ENCODE measurements at places on chromosomes 2 and 18. TPM values are rescaled to one million over a fixed set of nuclear protein-coding genes. Genes with fewer than 3 reads are reported as not detected.

- DNase-seq = no peak
Observed at GRCh38 chr2:240448387-240449274, 13.2 kb downstream of the GPC1 start.

Gene LANCL1
- 38.3 TPM for total RNA-seq

Gene KYNU
- total RNA-seq = 0.72 TPM

DNA sequence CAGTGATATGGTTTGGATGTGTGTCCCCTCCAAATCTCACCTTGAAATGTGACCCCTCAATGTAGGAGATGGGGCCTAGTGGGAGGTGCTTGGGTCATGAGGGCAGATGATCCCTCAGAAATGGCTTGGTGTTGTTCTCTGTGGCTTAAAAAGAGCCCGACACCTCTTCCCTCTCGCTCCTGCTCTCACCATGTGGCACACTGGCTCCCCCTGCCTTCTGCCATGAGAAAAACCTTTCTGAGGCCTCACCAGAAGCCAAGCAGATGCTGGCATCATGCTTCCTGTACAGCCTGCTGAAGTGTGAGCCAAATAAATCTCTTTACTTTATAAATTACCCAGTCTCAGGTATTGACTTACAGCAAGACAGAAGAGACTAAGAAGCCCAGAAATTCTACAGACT is 357.1 kb downstream of the NRXN1 start:
- DNase-seq = no peak

Gene SLC8A1
- 33.5 TPM for total RNA-seq

- DNase-seq = no peak
Observed at GRCh38 chr2:199685669-199686068, 165.3 kb downstream of the FTCDNL1 start.

DNA sequence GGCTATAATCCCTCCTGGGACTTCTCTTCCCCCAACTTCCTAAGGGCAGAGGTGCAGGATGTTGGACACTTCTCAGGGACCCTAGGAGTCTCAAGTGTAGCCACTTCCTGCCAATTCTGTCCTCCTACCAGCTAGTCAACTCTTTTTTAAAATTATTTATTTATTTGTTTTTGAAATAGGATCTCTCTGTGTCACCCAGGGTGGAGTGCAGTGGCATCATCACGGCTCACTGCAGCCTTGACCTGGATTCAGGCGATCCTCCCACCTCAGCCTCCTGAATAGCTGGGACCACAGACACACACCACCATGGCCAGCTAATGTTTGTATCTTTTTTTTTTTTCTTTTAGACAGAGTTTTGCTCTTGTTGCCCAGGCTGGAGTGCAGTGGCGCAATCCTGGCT is 11.5 kb downstream of the SFTPB start:
- DNase-seq = no peak

- no peak for DNase-seq
Observed at GRCh38 chr18:75782204-75782603, 354.7 kb upstream of the SMIM21 start.

DNA sequence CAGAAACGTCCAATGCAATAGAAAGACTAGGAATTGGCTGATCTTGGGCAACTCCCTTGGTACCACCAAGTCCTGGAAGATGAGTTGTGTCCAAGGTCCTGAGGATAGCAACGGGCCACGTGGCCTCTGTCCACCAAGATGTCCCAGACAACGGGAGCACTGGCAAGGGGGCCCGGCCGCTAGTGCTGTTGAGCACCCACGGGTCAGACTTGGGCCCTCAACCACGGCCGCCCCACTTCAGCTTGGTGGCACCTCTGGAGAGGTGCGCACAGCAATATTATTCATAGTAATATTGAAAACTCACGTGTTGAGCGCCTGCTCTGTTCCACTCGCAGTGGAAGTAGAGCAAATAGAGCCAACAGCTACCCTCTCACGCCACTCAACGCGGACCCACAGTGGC is 19.0 kb downstream of the PASK start:
- DNase-seq = no peak

- DNase-seq = no peak
Observed at GRCh38 chr18:49894517-49895226, 81.3 kb upstream of the ACAA2 start.

Gene RIT2
- total RNA-seq = not detected

DNA sequence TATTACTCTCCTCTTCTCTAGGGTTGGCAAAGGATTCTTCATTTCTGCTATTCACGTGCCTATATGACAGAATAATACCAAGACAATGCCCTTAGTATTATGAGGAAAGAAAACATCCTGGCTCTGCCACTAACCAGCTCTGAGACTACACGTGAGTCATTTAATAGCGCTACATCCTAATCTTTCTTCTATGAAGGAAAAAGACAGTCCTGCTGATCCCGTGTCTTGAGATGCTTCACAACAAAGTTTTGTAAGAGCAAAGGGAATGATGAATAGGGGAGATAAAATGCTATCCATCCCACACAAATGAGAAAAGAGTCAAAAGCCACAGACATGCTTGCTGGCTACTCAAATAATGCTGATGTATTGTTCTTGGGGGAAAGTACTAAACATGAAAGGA is 152.8 kb downstream of the PID1 start:
- peak; percentile 59 for DNase-seq

Measured in astrocyte (in vitro differentiated cells and primary cell).